Progenitor cell of endocrine pancreas (in vitro differentiated cells): ENCODE measurements at places on chromosomes 5 and 9.

DNA sequence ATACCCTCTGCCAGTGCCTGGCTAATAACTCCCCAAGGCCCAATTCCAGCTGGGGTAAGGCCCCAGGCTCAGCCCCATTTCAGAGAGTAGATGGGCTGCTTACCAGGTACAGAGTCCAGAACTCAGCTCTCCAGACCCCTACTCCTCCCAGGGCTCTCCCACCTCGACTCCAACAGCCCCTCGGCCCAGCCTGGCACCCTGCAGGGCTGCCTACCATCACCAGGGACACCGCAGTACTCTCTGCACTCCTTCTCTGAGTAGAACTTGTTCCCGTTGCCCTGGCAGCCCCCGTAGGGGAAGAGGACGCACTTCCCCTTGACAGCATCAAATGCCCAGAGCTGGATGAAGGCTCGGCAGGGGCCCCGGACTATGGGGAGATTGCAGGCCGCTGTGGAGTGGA, 17.4 kb downstream of the AMBP start:
- no peak for DNase-seq

DNA sequence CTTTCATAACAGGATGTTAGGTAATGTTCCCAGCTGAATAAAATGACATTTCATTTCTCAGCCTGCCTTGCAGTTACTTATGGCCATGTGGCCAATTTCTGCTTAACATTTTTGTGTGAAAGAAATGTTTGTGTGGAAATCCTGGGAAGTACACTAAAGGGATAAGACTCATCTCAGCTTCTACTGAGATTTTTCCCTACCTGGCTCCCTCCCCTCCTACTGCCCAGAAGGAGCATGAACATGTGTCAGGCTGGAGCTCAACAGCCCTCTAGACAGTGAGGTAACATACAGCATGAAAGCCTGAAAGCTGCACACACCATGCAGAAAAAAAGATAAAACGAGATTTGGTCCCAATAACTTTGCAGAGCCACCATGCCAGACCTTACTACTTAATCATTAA, 288.4 kb upstream of the COX7C start:
- no peak for DNase-seq

DNA sequence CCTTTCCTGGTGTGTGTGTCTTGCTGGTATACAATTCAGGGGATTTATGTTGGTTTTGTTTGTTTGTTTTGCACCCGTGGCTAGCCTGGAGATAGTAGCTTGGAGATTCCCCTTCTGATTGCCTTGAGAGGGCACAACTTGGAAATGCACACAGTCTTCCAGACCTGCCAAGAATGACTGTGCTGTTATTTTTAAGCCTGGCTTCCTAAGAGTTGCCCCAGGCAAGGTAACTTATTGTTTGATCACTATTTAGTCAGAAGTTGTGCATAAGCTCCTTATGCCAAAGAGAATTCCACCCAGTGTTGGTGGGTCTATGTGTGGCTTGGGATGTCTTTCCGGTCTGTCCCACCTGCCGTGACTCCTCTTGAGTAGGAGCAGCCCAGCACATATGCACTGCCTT, 421.9 kb upstream of the KCNN2 start:
- no peak for DNase-seq

DNA sequence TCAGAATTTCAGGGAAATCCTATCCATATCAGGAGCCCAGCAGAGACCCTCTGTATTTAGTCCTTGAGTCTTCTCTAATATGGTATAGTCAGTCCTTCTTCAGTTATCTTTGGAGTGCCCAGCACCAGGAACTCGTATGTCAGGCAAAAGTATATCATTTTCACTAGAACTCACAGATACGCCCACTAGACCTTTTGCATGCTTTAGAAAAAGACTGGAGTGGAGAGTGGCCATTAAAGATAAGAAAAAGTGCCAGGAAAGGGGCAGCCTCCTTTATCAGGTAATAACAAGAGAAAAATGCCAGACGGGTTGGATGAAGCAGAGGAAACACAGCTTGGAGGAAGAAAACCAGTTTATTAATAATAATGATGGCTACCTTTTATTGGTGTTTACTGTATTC, 63.5 kb downstream of the GPR21 start:
- no peak for DNase-seq

DNA sequence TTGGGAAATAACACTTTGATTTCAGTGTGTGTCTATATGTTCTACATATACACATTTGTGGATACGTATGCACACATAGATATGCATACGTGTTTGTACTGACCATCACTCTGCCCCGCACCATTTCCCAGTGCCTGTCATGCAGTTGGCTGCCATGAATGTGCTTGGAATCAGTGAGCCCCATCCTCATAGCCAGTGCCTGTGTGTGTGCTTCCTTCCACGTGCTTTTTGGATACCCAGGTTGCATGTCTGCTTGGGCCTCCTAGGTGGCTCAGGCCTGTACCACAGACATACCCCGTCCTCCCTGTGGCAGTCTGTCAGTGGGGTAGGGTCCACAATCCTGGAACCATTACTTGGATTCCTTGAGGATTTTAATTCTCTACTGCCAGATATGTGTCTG, 243.6 kb downstream of the FANCC start:
- no peak for DNase-seq

GRCh38 chr5:174981416-174981815, 257.0 kb downstream of the MSX2 start:
- no peak for DNase-seq
